ENCODE measurements at places on chromosomes 6 and 20.

DNA sequence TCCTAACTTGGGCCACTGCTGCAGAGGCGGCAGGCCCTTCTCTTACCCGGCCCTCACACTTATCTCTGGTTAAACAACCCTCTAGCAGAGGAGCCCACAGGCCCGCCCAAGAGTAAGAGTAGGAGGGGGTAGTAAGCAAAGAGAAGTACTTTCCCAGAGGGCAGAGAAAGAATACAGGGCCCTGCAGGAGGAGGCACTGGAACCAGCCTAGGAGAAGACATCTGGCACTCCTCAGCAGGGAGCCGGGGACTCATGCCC lies 10.1 kb downstream of the MTCH1 start:
- DNase-seq, result no peak

GRCh38 chr20:46062621-46063020 lies 27.1 kb downstream of the NCOA5 start:
- DNase-seq, result no peak

- DNase-seq, result no peak
Measured at GRCh38 chr20:63112491-63113219, 103.3 kb downstream of the YTHDF1 start.

DNA sequence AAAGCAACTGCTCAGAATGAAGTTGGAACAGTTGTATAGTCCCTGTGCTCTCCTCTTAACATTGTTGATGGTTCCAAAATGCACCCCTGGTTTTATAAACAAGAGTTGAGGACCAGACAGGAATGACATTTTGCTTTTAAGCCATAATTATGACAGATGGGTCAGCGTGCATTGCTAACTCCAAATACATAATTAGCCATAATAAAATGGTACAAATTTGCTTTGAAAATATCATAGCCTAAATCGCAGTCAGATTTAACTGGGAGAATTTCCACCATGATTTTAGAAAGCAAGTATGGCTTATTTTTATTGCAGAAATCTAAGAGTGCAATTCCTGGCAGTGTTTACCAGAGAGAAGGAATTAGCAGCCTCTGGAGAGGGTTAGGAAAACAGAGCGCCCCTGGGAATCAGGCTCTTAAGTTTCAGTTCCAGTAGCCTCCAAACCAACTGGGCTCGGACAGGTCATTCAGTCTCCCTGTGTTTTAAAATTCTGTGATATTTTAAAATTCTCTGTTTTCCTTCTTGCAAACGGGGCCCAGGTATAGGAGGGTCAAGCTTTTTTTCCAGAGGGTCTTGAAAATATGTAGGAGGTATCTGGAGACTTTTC lies 302.3 kb downstream of the TBC1D7 start:
- DNase-seq, result no peak

GRCh38 chr6:73666393-73666792 lies 12.6 kb upstream of the SLC17A5 start:
- no peak for DNase-seq

DNA sequence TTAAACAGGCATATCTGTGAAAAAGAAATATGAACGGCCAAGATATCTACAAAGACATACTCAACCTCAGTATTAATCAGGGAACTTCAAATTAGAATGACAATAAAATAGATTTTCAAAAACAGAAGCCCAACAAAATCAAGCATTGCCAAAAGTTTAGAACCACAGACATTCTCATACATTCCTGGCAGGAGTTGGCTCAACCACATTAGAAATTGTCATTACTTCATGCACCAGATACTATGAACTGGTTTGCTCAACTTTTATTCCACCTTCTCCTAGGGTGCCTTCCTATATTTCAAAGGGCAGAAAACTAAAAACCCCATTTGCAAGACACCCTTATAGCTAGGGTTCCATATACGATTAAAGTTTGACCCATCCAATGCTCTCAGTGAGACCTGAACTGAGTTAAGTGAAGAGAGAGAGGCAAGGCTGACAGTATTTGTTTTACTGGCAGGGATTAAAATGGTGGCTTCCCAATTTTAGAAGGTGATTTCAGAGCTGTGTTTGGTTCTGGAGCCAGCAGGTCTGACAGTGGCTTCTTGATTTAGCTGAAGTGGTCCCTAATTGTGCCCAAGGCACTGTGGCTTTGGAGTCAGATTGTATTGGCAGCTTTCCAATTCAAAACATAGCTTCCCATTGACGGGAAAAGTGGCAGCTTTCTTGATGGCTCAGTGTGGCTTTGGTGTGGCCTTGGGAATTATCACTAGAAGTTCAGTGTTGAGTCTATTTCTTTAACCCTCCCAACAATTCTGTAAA lies 77.1 kb upstream of the CDYL start:
- no peak for DNase-seq

DNA sequence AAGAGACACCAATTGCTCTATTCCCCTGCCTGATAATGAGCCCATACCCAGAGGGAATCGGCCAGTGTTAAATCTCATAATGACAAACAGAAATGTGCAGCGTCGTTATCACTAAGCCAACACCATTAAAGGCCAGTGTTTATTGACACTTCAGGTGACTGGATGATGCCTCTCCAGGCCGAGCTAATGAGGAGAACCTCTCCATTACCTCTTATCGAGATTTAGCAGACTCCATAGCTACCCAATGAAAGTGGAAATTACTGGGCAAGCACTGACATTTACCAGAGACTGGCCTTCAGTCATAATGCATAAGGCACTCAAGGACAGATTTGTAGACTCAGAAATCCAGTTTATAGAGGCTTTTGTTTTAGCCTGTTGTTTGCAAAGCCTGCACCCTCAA lies 669.5 kb downstream of the MAFB start:
- no peak for DNase-seq

DNA sequence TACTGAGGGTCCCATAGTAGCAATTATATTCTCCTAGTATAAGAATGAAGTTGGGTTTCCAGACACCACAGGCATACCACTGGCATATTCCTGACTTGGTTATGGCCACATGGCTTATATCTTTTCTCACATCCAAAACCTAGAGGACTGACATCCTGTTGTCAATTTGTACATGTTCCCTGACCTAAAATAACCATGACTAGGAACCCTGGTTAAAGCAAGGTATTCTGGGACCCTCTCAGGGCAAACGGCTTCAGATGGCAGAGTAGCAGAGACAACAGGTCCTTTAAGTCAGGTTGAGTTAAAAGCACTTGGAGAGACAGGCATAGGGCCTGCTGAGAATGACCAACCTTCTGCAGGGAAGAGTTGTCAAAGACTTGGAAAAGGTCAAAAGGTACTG lies 12.6 kb downstream of the MAP3K5 start:
- no peak for DNase-seq

DNA sequence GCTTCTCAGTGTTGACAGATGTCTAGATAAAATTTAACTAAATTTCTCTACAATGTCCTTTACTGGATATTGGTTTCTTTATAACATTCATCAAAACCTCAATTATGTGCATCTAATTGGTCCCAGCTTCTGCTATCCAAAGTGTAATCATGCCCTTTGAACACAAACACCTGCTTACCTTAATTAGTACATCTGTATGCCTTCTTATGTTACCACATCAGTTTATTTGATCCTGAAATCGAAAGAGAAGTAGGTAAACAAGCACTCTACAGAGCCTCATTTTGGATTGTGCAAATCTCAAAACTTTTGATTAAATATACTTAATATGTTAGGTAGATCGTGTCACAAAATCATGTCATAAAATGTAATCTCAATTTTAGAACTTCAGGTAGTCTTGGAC lies 36.5 kb downstream of the TAB2 start:
- DNase-seq, result no peak

- peak; percentile 26 for DNase-seq
Measured at GRCh38 chr6:127518710-127519468, at the start of gene MTCL3. TSS of gene MTCL3 (minus strand) at chr6:127519335.

GRCh38 chr20:48492715-48493070 lies 335.1 kb downstream of the PREX1 start:
- no peak for DNase-seq

DNA sequence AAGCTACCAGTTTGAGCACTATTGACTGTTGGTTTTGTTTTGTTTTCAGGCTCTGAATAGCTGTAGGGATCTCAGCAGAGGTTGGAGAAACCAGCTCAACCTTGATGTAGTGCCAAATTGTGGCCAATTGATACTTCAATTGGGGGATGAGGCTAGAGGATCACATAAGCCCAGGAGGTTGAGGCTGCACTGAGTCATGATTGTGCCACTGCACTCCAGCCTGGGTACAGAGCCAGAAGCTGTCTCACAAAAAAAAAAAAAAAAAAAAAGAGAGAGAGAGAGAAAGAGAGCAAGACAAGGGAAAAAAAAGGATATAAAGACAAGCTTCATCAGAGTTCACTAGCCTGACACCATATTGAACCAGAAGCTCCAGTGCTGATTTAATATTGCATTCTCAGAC lies 702.1 kb downstream of the FRK start:
- DNase-seq, result no peak

GRCh38 chr6:11404081-11404480 lies 133.5 kb upstream of the TMEM170B start:
- DNase-seq, result no peak

GRCh38 chr6:134315974-134316441 lies 1.9 kb downstream of the SGK1 start:
- DNase-seq, result no peak

GRCh38 chr20:62580052-62580451 lies 62.3 kb upstream of the SLCO4A1 start:
- no peak for DNase-seq

- DNase-seq, result no peak
Measured at GRCh38 chr6:20623761-20624160, 89.5 kb downstream of the CDKAL1 start.

- DNase-seq, result no peak
Measured at GRCh38 chr6:108157981-108158525, 7.8 kb upstream of the NR2E1 start.

DNA sequence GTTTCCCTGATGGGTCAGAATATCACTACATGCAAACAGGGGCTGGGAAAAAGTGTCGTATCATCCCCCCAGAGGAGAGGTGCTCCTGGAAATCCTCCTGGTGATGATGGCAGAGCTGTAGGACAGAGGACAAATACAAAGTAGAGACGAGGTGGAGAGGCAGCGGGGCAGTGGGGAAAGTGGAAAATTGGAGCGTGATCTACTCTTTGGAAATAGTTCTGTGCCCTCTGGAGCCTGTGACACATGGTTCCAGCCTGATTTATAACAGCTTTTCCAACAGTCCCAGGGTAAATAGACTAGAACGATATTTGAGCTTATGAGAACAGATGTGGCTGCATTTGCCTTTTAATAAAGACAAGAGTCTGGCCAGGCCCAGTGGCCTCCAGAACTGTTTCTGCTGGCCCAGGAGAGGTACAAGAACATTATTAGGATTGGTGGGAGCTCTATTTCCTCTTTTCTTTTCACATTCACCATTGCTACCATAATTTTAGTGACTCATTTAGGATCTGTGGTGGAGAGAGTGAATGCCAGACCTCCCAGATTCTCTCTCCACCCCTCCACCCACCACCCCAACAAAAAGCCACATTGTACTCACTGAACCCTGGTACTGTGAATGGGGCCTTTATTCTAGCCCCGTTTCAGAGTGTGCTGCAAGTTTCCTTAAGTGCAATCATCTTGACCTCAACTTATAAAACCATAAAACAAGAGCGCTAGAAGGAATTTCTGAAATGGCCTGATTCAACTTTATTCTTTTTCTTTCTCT lies 78.3 kb downstream of the BTBD3 start:
- no peak for DNase-seq

Measured in activated T-cell treated with anti-CD3 and anti-CD28 coated beads, Interleukin-2, amount 50 U/mL, for 1 hour (primary cell).